Bronchial epithelial cell (primary cell): ENCODE measurements at places on chromosomes 1 and 21.

GRCh38 chr1:201507360-201507675, 395 bp upstream of the CSRP1 start:
- no peak for DNase-seq

DNA sequence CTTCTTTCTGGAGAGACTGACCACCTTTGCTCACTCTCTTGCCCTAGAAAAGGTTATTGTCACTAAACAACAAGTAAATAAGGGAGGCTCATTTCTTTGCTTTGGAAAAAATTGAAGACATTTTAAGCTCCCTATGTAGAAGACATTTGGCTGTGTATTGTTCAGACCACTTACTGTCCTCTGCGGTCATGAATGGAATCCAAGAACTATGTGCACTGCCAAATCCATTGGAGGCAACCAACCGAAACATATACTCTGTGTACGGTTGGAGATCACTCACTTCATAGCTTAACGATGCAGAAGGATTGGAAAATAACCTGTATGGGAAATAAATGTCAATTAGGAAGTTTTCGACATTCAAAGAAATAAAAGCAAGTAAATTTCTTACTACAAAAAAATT, 332.8 kb downstream of the KCTD3 start:
- no peak for DNase-seq

GRCh38 chr21:42094811-42095210, 23.7 kb downstream of the UMODL1 start:
- no peak for DNase-seq

DNA sequence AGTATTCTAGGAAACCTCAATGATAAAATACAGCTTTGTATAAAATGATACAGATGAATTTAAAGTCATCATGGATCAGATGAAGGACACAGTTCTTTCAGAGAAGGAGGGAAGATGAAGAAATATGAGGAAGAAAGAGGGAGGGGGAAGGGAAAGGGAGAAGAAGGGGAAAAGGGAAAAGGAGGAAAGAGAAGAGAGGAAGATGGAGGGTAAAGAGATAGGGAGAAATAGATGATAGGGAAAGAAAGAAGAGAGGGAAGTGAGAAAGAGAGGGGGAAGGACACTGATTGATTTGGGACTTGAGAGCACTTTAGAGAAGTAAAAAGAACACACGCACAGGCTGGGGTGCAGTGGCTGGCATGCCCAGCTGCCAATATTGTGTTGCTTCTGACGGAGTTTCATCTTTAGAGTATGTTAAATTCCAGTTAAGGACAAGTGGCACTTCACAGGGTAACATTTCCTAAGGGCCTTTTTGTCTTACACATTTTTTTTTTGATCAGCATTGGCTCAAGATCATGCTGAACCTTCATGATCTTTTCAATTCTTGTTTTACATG, 235.9 kb upstream of the DMRTA2 start:
- DNase-seq, result no peak

- DNase-seq, result no peak
These were observed 108.8 kb downstream of the DYRK1A start for GRCh38 chr21:37475186-37475868.

DNA sequence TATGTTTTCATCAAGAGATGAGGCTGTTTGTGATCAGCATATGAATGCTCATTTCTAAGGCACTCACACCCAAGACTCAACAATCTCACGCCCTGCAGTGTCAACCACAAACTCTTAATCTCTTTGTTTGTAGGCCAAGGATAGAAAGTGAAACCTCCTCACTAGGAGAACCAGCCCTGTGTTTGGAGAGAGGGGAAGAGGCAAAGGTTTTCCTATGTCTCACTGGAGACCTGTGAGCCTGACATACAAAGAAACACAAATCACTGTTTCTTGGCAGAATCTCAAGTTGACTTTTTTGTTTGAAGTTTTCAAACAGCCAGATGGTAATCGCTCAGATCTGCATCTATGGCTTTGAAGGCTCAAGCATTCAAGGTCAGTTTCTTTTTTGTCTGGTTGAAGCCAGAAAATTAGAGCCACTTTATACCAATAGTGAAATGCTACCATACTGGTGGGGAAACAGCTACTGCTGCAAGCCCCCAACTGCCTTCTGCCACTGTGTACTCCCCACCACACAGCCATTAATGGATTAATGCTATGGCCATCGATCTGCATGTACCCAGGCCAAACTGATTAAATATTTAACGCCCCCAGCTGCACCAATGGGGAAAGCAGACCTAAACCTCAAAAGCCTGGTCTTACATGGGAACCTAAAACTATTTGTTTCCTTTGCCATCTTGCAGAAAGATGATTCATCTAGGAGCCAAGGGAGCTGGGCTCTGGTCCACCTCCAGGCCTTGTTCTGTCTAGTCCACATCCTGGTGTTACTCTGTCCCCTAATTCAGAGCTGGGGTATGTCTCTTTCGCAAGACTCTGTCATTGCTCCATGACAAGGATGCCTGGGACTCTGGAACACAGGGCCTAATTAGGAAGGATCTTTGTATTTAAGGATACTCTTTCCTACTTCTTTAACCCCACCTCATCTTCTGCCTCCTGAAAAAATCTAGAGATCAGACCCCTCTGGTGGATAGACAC, 16.3 kb downstream of the PDZK1 start:
- peak; percentile 88 for DNase-seq

DNA sequence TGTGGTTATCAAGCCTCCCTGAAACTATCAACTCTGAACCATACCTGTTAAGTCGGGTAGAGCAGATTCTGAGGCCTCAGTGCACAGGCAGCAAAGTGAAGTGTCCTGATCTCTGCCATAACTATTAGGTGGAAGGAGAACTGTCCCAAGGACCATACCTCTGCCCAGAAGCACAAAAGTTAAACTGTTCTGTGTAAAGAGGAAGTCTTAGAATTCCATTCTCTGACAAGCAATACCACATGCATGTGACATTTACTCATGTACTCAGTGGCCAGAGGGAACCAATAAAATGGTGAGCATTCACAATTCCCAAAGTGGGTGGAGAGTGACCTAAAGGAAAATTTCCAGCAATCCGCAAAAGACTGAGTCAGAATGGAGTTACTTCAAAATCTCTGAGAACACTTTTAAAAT, 61.0 kb downstream of the TOR3A start:
- DNase-seq, result peak; percentile 99

DNA sequence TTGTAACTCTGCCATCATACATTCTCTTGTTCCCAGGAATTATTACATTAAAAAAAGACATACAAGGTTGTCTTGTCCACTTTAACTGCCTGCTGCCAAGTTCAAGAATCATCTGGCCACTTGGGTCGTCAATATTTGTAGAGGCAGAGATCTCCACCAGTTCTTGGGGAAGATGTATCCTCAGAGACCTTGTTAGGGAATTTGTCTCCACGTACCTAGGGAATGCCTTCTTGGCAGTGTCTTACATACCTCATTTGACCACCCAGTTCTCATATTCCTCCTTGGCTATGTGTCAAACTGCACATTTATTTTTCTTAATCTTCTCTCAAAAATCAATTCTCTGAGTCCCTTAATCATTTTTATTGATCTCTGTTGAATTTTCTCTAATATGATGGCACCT, 266.0 kb downstream of the SPATA17 start:
- no peak for DNase-seq

DNA sequence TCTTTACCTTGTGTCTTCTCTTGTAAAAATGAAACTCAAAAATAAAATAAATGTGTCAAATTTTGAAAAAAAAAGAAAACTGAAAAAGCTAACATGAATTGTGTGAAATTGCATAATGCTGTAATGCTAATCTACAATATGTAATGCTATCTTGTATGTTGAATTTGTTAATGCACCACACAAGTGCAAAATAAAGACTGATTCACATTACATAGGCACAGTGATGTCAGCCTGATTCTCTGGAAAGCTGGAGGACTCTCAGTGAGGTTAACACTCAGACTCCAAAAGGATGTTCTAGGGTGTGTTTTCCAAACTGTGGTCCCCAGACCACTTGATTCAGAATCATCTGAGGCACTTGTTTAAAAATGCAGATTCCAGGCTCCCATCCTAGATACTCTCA, 25.6 kb downstream of the SYT11 start:
- DNase-seq, result no peak

DNA sequence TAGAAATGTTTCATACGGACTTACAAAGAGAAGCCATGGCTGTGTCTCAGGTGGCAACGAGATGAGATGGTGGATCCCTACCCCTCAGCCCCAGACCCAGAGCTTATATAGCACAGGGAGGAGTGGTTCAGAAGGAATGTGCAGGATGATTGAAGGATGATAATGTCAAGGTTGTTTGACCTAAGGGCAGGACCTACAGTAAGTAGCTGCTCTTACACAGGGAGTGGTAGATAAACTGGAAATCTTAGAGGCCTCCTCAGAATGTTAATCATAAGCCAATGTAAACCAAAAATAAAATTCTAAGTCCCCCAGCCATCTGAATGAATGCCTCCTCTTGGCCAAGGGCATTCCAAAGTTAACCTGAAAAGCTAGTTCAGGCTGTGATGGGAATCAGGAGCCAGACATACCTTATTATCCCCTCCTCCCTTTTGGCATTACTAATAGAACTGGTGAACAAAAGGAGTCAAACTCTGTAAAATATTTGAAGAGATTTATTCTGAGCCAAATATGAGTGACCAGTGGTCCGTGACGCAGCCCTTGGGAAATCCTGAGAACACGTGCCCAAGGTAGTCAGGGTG, 45.8 kb upstream of the PDE9A start:
- DNase-seq, result no peak

- no peak for DNase-seq
These were observed 20.0 kb upstream of the LYPLAL1 start for GRCh38 chr1:219153723-219154122.
